ENCODE measurements at places on chromosomes 2 and 18. TPM values are rescaled to one million over a fixed set of nuclear protein-coding genes. Genes with fewer than 3 reads are reported as not detected.

The GCA gene
- 4.0 TPM for total RNA-seq

The XIRP2 gene
- total RNA-seq: 0.08 TPM

The ECEL1 gene
- total RNA-seq: 0.60 TPM

The SLC5A7 gene
- not detected for total RNA-seq

The TANC1 gene
- total RNA-seq: 36.9 TPM

The DES gene
- not detected for total RNA-seq

The NAB1 gene
- total RNA-seq: 53.6 TPM

The ANKRD30B gene
- not detected for total RNA-seq

The TRIM43 gene
- total RNA-seq: not detected

The GALNT5 gene
- total RNA-seq: 5.3 TPM

DNA sequence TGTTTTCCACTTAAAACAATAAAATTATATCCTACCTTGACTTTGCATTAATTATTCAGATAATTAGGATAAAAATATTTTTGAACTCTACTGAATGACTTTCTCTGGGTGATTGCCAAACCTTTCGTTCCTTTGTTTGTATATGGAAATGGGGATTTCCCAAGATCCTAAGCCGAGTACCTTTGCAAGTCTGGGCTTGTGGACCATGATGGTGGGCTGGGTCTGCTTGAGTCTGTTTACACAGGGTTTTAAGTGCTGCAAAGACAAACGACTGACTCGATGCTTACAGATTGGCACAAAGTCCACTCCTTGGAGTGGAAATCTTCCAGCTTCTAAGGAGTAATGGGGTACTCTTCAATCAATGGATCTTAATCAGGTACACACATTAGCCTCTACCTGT is 659.5 kb downstream of the TSN start:
- H3K27me3 ChIP-seq: no peaks in the 10 kb centered on the region
- H3K4me3 ChIP-seq: no peak overlapping the region
- no peak overlapping the region for H3K27ac ChIP-seq

GRCh38 chr18:79493211-79493800 is 97.6 kb downstream of the NFATC1 start:
- H3K27ac ChIP-seq: no peak overlapping the region
- H3K4me1 ChIP-seq: peaks cover 39% of the 10 kb centered on the region
- peaks cover 5% of the 10 kb centered on the region for H3K36me3 ChIP-seq

- H3K27me3 ChIP-seq: no peaks in the 10 kb centered on the region
- H3K4me3 ChIP-seq: no peak overlapping the region
- no peak overlapping the region for H3K27ac ChIP-seq
- DNase-seq: no peak
- H3K36me3 ChIP-seq: no peaks in the 10 kb centered on the region
Observed at GRCh38 chr2:237927135-237927534, 39.7 kb upstream of the UBE2F start.

DNA sequence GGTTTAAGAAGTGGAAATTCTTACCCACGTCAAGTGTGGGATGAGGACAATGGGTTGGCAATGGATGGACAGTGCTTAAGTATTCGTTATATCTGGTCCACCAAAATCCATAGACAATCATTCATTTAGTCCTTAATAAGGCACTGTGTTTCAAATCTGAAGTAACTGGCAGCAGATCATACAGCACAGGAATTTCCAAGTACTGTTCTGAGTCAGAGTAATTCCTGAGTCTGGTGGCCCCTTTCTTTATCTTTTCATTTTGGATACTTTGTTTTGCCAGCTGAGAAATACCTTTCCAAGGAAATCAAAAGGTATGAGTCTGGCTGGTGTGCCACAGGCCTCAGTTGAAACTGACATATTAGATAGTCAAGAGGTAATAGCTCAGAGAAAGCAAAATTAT is 31.4 kb upstream of the CCDC102B start:
- peaks cover 17% of the 10 kb centered on the region for H3K4me1 ChIP-seq
- no peak overlapping the region for H3K27ac ChIP-seq
- no peaks in the 10 kb centered on the region for H3K27me3 ChIP-seq
- H3K4me3 ChIP-seq: no peak overlapping the region
- no peak for DNase-seq
- H3K36me3 ChIP-seq: peaks cover 3% of the 10 kb centered on the region

- H3K27ac ChIP-seq: no peak overlapping the region
- H3K27me3 ChIP-seq: no peaks in the 10 kb centered on the region
- H3K36me3 ChIP-seq: no peaks in the 10 kb centered on the region
- peaks cover 5% of the 10 kb centered on the region for H3K4me1 ChIP-seq
- DNase-seq: no peak
Observed at GRCh38 chr2:150548527-150548926, 61.1 kb upstream of the RND3 start.

DNA sequence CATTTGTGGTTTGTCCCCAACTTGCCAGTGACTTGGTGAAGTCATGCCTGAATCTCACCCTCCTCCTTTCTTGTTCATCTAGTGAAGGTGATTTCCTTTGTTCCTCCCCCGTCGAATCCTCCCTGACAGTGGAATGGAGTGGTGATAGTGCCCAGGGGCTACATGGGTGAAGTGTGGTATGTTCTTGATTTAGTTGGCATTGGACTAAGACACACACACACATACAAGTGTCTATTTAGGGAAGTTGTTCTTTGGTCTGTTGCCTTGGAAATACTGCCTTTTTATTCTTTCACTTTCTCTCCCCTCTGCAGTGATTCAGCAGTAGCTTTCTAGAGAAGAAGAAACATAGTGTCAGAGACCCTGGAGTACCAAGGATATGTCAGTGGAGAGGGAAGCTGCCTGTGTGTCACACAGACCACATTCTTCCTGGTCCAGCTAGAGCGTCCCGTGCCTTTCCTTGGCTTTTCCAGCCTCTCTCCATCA is 10.9 kb downstream of the INPP4A start:
- H3K27me3 ChIP-seq: no peaks in the 10 kb centered on the region
- H3K36me3 ChIP-seq: peaks cover 4% of the 10 kb centered on the region
- peak; percentile 42 for DNase-seq
- peak overlapping the region; percentile 82 for H3K27ac ChIP-seq
- no peak overlapping the region for H3K4me3 ChIP-seq
- peaks cover 29% of the 10 kb centered on the region for H3K4me1 ChIP-seq

DNA sequence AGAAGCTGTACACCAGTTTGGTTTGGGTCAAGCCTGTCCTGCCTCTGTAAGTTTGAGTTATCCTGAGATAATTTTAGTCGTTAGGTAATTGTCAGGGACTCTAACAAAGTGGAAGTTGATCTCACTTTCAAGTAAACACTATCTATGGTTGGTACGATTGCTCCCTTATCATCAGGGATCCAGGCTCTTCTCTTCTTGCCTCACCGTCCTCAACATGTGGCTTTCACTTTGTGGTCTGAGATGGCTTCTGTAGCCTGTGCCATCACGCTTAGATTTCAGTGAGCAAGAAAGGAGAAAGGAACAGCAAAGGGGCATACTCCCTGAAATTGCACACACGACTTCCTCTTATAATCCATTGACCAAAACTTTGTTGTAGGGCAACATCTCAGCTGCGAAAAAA is 115.6 kb downstream of the CTAGE1 start:
- H3K4me1 ChIP-seq: no peaks in the 10 kb centered on the region
- H3K27me3 ChIP-seq: peaks cover 38% of the 10 kb centered on the region
- H3K27ac ChIP-seq: no peak overlapping the region

DNA sequence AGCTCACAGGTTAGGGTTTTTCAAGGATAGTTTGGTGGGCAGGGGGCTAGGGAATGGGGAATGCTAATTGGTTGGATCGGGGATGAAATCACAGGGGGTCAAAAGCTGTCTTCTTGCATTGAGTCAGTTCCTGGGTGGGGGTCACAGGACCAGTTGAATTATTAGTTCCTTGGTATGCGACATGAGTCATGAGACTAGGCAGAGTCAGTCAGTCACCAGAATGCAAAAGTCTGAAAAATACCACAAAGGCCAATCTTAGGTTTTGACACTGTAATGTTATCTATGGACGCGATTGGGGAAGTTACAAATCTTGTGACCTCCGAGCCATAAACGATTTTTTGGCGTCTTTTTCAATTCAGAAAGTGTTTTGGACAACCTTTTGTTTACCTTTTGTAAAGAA is 101.2 kb downstream of the ZNF519 start:
- no peak overlapping the region for H3K27ac ChIP-seq
- H3K4me1 ChIP-seq: no peaks in the 10 kb centered on the region
- H3K27me3 ChIP-seq: no peaks in the 10 kb centered on the region
- H3K4me3 ChIP-seq: no peak overlapping the region
- H3K36me3 ChIP-seq: no peaks in the 10 kb centered on the region
- no peak for DNase-seq

- no peaks in the 10 kb centered on the region for H3K4me1 ChIP-seq
- no peak for DNase-seq
- no peak overlapping the region for H3K4me3 ChIP-seq
- peaks cover 36% of the 10 kb centered on the region for H3K36me3 ChIP-seq
Observed at GRCh38 chr2:200454927-200455801, 54.7 kb downstream of the KCTD18 start.

- H3K27ac ChIP-seq: no peak overlapping the region
- H3K27me3 ChIP-seq: no peaks in the 10 kb centered on the region
- no peak overlapping the region for H3K4me3 ChIP-seq
- no peak for DNase-seq
- no peaks in the 10 kb centered on the region for H3K4me1 ChIP-seq
Observed at GRCh38 chr2:163436963-163437362, 298.8 kb downstream of the FIGN start.

GRCh38 chr2:197784956-197785941 is at the start of gene BOLL:
Gene BOLL (minus strand): TSS chr2:197785319. CDS start chr2:197781850, 3,469 bp downstream.
- peak; percentile 81 for DNase-seq
- no peak within 1 kb of the TSS for H3K27ac ChIP-seq
- H3K4me3 ChIP-seq: no peak within 1 kb of the TSS
- peaks cover 42% of the 10 kb centered on the region for H3K27me3 ChIP-seq
- no peaks in the 10 kb centered on the region for H3K4me1 ChIP-seq
- H3K36me3 ChIP-seq: no peaks in the 10 kb centered on the region

- no peaks in the 10 kb centered on the region for H3K36me3 ChIP-seq
- peak overlapping the region; percentile 31 for H3K27ac ChIP-seq
- peaks cover 63% of the 10 kb centered on the region for H3K4me1 ChIP-seq
- H3K27me3 ChIP-seq: no peaks in the 10 kb centered on the region
- no peak overlapping the region for H3K4me3 ChIP-seq
- no peak for DNase-seq
Observed at GRCh38 chr2:237592425-237592980, 2.0 kb upstream of the RAB17 start.

GRCh38 chr2:216108310-216108966 is 710 bp upstream of the XRCC5 start:
- H3K4me1 ChIP-seq: peaks cover 37% of the 10 kb centered on the region
- peak overlapping the region; percentile 100 for H3K4me3 ChIP-seq
- peak overlapping the region; percentile 100 for H3K27ac ChIP-seq

GRCh38 chr2:58377181-58377580 is 136.1 kb upstream of the FANCL start:
- no peaks in the 10 kb centered on the region for H3K4me1 ChIP-seq
- no peak overlapping the region for H3K27ac ChIP-seq
- DNase-seq: no peak
- H3K36me3 ChIP-seq: no peaks in the 10 kb centered on the region
- H3K27me3 ChIP-seq: peaks cover 2% of the 10 kb centered on the region
- H3K4me3 ChIP-seq: no peak overlapping the region

GRCh38 chr18:63302636-63303405 is 16.7 kb downstream of the BCL2 start:
- no peak overlapping the region for H3K4me3 ChIP-seq
- no peak overlapping the region for H3K27ac ChIP-seq
- no peaks in the 10 kb centered on the region for H3K36me3 ChIP-seq
- H3K27me3 ChIP-seq: no peaks in the 10 kb centered on the region
- no peak for DNase-seq
- H3K4me1 ChIP-seq: peaks cover 27% of the 10 kb centered on the region

- DNase-seq: no peak
- H3K4me3 ChIP-seq: no peak overlapping the region
- H3K36me3 ChIP-seq: no peaks in the 10 kb centered on the region
Observed at GRCh38 chr2:67797801-67798540, 264.8 kb downstream of the C1D start.

DNA sequence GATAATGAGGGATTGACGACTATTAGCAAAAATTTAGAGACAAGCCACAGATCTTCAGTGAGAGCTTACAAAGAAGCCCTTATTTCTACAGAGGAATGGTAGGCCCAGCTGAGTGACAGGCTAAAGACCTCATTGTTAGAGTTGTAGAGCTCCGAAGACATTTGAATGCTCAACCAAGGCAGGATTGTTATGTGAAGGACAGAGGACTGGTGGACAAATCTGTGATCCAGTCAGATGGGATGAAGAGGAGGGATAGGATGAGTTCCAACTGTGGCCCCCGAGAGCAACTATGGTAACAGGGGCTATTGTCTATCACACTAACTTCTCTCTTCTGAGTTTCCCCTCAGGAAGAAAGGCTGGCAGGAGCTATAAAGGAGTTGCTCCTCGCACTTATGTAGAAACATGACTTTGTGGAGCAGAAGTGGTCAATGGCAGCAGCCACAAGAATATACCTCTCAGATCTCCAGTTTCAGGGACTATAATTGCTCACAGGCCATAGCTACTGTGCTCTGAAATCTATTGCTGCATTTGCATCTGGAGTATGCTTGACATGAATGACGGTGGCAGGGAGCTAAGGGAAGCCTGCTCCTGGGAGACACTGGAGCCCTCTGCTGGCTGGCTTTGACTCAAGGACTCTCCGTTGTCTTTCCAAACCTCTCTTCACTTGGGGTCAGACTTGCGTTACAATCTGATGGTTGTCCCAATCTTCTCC is 50.3 kb upstream of the GREB1L start:
- peaks cover 43% of the 10 kb centered on the region for H3K27me3 ChIP-seq
- H3K4me1 ChIP-seq: no peaks in the 10 kb centered on the region
- no peaks in the 10 kb centered on the region for H3K36me3 ChIP-seq
- DNase-seq: no peak
- no peak overlapping the region for H3K4me3 ChIP-seq
- no peak overlapping the region for H3K27ac ChIP-seq

- H3K27ac ChIP-seq: no peak overlapping the region
- peaks cover 24% of the 10 kb centered on the region for H3K36me3 ChIP-seq
- no peak overlapping the region for H3K4me3 ChIP-seq
Observed at GRCh38 chr2:233361297-233361696, 7.0 kb downstream of the DGKD start.

- peaks cover 9% of the 10 kb centered on the region for H3K4me1 ChIP-seq
- H3K27ac ChIP-seq: peak overlapping the region; percentile 1
- no peaks in the 10 kb centered on the region for H3K27me3 ChIP-seq
Observed at GRCh38 chr2:51350100-51350499, 318.2 kb upstream of the NRXN1 start.

GRCh38 chr2:220143336-220143735 is 515.9 kb downstream of the SLC4A3 start:
- no peaks in the 10 kb centered on the region for H3K36me3 ChIP-seq
- H3K27ac ChIP-seq: no peak overlapping the region
- DNase-seq: no peak
- no peak overlapping the region for H3K4me3 ChIP-seq
- no peaks in the 10 kb centered on the region for H3K27me3 ChIP-seq
